ENCODE measurements at places on chromosomes 3 and 15. TPM values are rescaled to one million over a fixed set of nuclear protein-coding genes. Genes with fewer than 3 reads are reported as not detected.

IL5RA gene
- 0.98 TPM for total RNA-seq

RETNLB gene
- total RNA-seq = not detected

DNA sequence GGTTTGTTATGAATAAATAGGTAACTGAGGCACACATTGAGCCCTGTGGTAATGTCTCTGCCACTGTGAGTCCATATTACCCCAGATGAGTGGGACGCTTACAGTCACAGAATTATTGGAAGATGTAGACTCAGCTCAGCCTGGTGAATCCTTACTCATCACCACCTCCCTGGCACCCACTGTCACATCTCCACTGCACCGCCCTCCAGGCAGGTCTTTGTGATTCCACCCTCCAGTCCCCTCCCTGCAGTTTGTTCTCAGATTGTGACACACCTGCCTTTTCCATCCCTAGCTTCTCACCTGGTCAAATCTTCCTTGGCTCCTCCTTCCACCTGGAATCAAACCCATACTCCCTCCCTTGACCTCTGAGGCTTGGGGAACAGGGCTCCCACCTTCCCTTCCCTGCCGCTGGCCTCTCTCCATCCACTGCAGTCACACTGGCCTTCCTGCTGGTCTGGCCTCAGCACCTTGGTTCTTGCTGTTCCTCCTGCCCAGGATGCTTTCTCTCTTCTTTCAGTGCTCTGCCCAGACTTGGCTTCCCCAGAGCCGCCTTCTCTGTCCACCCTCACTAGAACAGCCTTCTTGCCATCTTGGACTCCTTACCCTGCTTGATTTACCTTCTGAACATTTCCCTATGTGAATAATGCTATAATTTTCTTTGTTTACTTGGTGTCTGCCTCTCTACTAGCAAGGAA, 9.4 kb downstream of the SLC6A20 start:
- no peaks in the 10 kb centered on the region for H3K4me1 ChIP-seq
- no peak for DNase-seq
- H3K27ac ChIP-seq = no peak overlapping the region

TTLL13 gene
- 0.15 TPM for total RNA-seq

RGMA gene
- total RNA-seq = 14.4 TPM

ERICH6 gene
- 0.29 TPM for total RNA-seq

- no peak overlapping the region for H3K27ac ChIP-seq
- H3K27me3 ChIP-seq = no peaks in the 10 kb centered on the region
- DNase-seq = no peak
- no peak overlapping the region for H3K4me3 ChIP-seq
- H3K36me3 ChIP-seq = no peaks in the 10 kb centered on the region
- H3K4me1 ChIP-seq = no peaks in the 10 kb centered on the region
Observed at GRCh38 chr3:104584682-104585081, 782.0 kb upstream of the ALCAM start.

GRCh38 chr15:70264014-70264582, 166.4 kb upstream of the TLE3 start:
- DNase-seq = no peak
- no peaks in the 10 kb centered on the region for H3K27me3 ChIP-seq
- peaks cover 3% of the 10 kb centered on the region for H3K4me1 ChIP-seq

UROC1 gene
- not detected for total RNA-seq

DNA sequence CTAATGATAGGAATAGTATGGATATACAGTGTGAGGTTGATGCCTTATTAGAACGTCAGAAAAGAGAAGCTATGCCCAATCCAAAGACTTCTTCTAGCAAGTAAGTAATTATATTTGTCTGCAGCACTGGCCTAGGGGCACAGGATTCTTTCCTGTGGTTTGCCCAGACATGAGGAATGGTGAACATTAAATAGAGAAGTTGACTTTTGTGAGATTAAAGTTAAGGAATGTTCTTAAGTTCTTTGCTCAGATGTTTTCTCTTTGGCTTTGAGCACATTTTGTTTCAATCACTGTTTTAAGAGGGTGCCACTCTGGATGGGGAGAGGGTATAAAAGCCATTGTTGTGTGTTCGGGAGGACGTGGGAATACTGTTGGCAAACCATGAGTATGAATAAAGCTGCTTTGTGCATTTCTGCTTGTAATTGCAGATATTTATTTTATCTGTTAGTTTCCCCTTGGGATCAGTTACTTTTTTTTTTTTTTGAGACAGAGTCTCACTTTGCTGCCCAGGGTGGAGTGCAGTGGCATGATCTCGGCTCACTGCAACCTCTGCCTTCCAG, 8.3 kb downstream of the KIF23 start:
- DNase-seq = peak; percentile 74
- H3K36me3 ChIP-seq = no peaks in the 10 kb centered on the region
- no peaks in the 10 kb centered on the region for H3K4me1 ChIP-seq
- H3K27me3 ChIP-seq = no peaks in the 10 kb centered on the region
- H3K27ac ChIP-seq = peak overlapping the region; percentile 32

EPHA6 gene
- 1.2 TPM for total RNA-seq

DNA sequence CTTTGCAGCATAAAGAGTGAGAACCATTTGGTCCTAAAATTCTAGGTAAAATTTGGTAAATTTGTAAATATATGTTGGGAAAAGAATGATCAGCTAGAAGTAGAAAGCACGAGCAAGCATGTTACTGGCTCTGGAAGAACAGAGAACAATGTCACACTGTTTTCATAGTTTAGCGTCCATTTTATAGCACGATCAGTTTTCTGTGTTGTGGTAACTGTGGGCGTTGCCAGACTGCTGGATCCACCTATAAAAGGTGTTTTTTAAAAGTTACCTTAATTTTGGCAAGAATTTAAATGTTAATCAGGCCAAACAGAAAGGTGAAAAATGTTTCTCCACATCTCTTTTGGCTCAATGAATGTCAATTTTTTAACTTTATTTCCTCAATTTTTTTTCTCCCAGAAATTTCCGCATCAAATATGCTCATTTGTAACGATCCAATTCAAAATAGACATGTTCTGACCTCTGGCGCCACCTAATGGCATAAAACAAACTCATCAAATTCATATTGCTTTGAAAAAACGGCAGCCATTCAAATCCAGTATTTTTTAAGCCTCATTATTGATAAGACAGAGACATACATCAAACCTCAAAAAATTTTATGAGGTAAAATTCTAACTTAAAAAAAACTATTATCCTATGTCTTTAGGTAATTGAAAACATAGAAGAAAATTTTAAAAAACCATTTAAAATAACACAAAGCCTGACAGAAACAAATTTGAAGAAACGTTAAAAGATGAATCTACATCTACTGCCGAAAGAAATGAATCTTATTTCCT, 5.5 kb upstream of the GP5 start:
- H3K4me3 ChIP-seq = no peak overlapping the region
- no peak for DNase-seq
- H3K4me1 ChIP-seq = no peaks in the 10 kb centered on the region
- H3K36me3 ChIP-seq = no peaks in the 10 kb centered on the region
- no peaks in the 10 kb centered on the region for H3K27me3 ChIP-seq
- no peak overlapping the region for H3K27ac ChIP-seq

DNA sequence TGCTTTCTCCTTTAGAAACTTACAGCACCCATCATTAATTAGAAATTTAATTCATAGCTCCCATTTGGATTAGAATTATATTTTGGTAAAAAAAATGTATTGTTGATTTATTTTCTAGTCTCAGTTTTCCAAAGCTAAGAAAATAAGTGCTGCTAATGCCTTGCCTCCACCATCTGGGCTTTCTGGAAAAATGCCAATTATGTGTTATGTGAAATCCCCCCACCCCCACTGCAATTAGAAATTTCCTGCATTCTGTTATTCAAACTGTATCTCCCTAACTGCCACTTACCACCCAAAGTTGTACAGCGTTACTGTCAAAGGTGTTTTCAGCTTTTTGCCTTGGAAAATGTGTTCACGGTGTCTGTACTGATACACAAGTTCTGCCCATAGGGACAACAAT, 617.2 kb upstream of the UBE2E2 start:
- DNase-seq = no peak
- no peak overlapping the region for H3K27ac ChIP-seq
- no peak overlapping the region for H3K4me3 ChIP-seq
- no peaks in the 10 kb centered on the region for H3K4me1 ChIP-seq
- H3K27me3 ChIP-seq = no peaks in the 10 kb centered on the region

SRGAP3 gene
- 21.5 TPM for total RNA-seq

SLC9C1 gene
- total RNA-seq = 0.15 TPM

All from breast epithelium (tissue), 4 donors.